Stimulated activated CD4-positive, alpha-beta T cell treated with anti-CD3 and anti-CD28 coated beads, Interleukin-12 subunit alpha, Interleukin-12 subunit beta, amount 100 ng/mL, for 48 hours (primary cell): ENCODE measurements at places on chromosomes 5 and 9.

GRCh38 chr9:34001951-34002350 is 46.7 kb downstream of the UBAP2 start:
- no peak for DNase-seq

DNA sequence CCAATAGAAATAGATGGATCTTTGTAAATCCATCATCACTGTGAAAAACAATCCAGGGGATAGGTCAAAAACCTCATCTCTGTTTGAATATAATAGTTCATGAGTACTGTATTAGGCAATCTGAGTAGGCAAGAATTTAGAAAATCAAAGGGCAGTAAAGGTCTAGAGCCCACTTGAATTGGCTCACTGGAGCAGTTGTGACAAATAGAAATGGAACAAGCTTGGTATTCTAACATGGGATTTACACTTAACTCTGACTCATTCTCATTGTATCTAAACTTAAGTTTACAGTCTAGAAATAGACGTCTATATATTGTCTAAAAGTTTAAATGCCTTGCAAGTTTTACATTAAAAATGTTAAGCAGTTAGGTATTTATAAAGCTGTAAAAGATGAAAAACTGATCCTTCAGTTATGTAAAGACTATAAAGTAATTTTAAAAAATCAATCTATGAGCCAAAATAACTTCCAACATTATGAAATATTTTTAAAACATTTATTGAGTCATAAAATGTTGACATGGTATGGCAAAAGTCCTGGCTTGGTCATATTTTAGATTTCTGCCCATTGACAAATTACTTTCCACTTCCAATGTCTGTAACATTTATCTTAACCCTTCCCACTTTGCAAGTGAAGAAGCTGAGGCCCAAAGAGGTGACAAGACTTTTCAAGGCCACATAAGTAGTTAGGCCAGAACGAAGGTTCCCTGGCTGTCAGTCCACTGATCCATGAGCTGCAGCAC is 203.7 kb upstream of the NREP start:
- no peak for DNase-seq

DNA sequence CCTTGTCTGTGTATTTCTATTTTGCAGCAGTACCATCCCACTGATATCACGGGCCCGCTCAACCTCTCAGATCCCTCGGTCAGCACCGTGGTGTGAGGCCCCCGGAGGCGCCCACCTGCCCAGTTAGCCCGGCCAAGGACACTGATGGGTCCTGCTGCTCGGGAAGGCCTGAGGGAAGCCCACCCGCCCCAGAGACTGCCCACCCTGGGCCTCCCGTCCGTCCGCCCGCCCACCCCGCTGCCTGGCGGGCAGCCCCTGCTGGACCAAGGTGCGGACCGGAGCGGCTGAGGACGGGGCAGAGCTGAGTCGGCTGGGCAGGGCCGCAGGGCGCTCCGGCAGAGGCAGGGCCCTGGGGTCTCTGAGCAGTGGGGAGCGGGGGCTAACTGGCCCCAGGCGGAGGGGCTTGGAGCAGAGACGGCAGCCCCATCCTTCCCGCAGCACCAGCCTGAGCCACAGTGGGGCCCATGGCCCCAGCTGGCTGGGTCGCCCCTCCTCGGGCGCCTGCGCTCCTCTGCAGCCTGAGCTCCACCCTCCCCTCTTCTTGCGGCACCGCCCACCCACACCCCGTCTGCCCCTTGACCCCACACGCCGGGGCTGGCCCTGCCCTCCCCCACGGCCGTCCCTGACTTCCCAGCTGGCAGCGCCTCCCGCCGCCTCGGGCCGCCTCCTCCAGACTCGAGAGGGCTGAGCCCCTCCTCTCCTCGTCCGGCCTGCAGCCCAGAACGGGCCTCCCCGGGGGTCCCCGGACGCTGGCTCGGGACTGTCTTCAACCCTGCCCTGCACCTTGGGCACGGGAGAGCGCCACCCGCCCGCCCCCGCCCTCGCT is 1.9 kb downstream of the LRRC26 start:
- DNase-seq = no peak

- DNase-seq = no peak
Measured at GRCh38 chr5:5784101-5784500, 361.6 kb downstream of the ICE1 start.

DNA sequence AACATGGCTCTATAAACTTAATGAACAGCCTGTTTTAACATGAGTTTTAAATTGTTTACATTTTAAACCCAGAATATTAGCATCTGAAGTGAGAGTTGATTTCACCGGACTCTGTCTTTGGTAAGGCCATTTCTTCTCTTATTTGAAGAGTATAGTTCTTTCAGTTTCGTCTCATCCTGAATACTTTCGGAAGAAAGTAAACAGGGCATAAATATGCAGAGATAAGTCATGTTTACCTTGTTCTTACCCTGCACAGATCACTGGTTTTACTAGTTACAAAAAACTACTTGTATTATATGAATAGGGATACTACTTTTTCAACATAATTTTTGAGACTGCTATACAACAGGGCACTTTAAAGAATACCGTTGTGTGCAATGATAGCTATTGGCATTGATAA is 656.3 kb upstream of the ZNF608 start:
- no peak for DNase-seq

DNA sequence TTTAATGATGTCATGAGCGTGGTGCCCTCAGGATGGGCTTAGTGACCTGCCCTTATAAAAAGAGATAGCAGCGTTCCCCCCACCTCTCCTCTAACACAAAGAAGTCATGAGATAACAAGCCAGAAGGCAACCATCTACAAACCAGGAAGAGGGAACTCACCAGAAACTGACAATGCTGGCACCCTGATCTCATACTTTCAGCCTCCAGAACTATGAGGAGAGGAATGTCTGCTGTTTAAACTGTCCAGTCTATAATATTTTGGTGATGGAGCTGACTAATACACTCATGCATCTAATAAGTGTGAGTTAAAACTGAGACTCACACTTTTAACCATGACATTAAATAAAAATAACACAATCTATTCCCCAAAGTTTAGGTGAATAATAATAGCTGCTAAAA is 156.1 kb upstream of the SPEF2 start:
- no peak for DNase-seq

DNA sequence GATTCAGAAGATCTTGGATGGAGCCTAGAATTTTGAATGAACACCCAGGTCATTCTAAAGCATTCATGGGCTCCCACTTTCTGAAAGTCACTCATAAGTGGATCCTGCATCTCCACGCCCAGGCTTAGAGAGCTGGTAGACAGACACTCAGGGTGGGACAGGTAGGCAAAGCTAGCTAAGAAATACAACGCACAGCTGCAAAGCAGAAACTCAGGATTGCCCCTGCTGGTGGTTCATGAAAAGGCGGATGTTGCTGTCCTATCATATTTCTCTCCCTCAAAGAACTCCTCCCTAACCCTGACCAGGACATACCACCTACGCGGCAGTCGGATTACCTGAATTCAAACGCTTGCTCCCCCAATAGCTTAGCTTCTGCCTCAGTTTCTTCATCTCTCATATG is 226.5 kb downstream of the GLIS3 start:
- no peak for DNase-seq

DNA sequence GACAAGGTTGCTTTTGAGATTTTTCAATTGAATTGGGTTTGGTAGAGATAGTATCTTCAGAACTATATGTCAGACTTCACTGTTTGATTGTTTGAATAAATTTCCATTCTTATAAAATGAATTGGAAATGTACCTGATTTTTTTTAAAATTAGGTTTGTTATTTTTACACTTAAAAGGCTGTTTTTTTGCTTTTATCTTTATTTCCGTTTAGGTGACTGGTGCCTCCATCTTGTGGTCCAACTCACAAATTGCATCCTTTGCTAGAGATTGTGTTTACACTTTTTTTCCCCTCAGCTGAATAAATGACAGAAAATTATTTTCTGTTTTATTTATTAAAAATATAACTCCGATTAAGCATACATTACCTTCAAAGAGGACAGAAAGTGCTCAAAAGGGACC is 15.6 kb downstream of the NDUFAF2 start:
- no peak for DNase-seq

- no peak for DNase-seq
Measured at GRCh38 chr5:107977550-107978071, 306.9 kb upstream of the EFNA5 start.

- no peak for DNase-seq
Measured at GRCh38 chr5:133382661-133383579, 229.4 kb downstream of the FSTL4 start.

- DNase-seq = no peak
Measured at GRCh38 chr5:773517-774264, 10.8 kb downstream of the ZDHHC11B start.

GRCh38 chr9:69817202-69817601 is 3.4 kb upstream of the CFAP95 start:
- DNase-seq = no peak

DNA sequence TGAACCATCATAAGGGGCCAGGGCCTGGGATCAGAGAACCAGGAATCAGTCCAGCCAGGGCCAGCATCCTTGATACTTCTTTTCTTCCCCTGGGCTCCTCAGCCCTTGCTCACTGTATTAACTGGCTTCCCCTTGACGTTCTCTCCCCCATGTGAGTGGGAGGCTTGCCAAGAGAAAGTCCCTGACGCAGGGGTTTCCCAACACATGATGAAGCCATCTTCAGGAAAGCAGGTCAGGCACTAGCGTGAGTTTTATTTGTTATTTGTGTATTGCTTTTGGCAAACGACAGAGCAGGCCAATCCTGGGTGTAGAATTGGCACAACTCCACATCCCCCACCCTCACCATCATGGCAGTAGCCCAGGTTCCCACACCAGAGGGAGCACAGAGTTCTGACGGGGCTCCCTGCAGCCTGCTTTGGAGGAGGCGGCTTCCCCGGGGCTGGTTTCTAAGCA is 165.5 kb upstream of the NFIL3 start:
- DNase-seq = no peak

DNA sequence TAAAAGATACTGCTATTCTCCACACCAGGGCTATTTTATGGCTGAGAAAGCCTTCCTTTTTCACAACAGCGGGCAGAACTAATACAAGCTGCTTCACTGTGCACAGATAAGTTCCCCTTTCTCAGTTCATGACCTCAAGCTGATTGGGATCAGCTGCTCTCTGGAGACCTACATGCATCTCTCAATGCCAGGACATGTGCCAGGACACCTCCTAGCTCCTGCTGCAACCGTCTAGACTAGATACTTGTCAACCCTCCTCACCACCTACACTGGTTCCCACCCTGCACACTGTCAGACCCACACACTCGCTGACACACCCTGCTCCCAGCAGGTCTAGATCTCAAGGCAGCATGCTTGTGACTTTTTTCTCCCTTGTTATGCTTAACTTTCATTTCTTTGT is 39.8 kb downstream of the STARD4 start:
- no peak for DNase-seq

- no peak for DNase-seq
Measured at GRCh38 chr9:9045572-9045971, 1246.0 kb upstream of the DMAC1 start.

DNA sequence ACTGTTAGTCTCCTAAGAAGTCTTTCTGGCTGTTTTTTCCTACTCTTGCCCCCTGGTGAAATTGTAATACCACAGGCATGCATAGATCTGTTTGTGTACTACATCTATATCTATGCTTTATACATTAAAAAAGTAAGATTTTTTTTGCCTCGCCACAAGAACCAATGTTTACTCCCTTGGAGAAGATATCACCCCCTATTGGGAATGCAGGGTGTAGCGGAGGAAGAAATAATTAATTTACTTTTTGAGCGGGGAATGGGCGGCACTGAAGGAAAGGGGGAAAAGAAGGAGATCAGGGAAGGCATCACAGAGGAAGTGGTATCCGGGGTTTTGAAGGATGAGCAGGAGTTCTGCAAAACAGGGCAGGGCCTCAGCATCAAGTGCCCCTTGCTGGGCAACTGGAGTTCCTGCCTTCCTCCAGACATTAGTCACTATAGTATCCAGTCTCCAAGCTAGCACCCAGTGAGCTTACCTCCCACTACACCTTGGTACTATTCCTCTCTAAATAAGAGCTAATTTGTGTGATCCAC is 134.9 kb downstream of the GABBR2 start:
- no peak for DNase-seq

DNA sequence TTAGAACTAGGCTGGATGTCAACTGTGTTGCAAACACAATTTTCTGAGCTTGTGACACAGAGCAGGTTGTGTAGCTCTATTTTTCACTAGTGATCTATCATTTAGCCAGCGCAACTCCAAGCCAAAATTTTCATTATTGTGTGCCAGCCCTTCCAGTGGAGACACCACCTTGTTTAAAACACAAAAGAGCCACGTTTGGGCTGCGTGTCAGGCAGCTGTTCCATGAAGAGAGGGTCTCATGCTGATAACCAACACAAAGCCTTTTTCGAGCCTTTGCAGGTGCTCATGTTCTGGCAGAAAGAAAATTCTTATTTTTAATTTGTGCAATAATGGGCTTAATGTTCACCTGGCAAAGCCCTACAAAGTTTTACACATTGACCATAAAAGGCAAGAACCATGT is 237.6 kb upstream of the RGMB start:
- no peak for DNase-seq

GRCh38 chr5:2833556-2833955 is 82.1 kb upstream of the IRX2 start:
- DNase-seq = no peak

- no peak for DNase-seq
Measured at GRCh38 chr5:143619040-143619439, 192.9 kb upstream of the HMHB1 start.

GRCh38 chr5:151222054-151222789 is 1.7 kb downstream of the CCDC69 start:
- no peak for DNase-seq

- no peak for DNase-seq
Measured at GRCh38 chr5:1467341-1468246, 22.4 kb upstream of the SLC6A3 start.

DNA sequence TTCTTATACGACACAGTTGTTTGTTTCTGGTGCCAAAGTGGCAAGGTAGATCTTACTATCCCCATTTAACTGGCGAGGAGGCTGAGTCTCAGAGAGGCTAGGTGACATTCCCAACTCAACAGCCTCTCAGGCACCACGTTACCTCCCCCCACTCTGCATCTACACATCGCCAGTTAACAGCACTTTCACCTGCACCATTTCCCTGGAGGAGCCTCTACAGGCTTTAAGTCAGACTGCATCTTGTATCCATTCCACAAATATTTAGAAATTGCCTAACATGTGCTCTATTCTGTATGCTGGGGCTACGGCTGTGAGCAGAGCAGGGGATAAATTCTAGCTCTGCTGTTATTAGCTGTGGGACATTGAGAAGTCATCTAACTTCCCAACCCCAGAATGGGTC is 168.6 kb downstream of the INSYN2B start:
- DNase-seq = no peak

GRCh38 chr5:100832252-100833230 is 70.5 kb downstream of the ST8SIA4 start:
- no peak for DNase-seq
